ENCODE measurements at places on chromosomes 7 and 10.

DNA sequence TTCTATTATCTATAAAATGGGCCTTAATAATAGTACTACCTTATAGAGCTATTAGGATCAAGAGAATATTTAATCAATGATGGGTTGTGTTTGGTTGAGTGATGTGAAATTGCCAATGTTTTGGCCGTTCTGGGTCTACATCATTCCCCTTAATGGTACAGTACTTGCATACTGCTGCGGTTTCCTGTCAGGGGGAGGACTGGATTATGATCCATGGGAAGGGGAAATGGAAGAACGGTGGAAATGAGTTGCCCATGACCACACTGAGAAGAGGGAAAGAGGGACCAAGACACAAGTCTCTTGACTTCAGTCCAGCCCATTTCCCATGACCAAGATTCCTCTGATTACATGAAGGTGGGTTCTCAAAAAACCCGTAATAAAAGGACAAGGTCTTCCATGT is 999 bp upstream of the MRPS24 start:
- DNase-seq, result no peak

DNA sequence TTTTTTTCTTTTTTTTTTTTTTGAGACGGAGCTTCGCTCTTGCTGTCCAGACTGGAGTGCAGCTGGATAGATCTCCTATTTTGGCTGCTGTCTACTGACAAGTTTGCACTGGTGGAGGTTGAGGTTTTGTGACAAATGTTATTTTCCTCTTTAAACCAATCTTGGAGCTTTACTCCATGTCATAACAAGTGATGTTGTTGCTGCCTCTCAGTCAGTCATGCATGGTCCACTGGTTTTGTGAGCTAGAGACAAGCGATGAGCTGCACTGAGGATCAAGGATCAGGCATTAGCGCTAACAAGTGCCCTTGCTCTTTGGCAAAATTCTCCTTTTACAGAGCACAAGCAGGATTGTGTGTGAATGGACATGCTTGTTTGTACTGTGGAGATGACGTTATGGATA is 805 bp upstream of the WDFY4 start:
- DNase-seq, result no peak

DNA sequence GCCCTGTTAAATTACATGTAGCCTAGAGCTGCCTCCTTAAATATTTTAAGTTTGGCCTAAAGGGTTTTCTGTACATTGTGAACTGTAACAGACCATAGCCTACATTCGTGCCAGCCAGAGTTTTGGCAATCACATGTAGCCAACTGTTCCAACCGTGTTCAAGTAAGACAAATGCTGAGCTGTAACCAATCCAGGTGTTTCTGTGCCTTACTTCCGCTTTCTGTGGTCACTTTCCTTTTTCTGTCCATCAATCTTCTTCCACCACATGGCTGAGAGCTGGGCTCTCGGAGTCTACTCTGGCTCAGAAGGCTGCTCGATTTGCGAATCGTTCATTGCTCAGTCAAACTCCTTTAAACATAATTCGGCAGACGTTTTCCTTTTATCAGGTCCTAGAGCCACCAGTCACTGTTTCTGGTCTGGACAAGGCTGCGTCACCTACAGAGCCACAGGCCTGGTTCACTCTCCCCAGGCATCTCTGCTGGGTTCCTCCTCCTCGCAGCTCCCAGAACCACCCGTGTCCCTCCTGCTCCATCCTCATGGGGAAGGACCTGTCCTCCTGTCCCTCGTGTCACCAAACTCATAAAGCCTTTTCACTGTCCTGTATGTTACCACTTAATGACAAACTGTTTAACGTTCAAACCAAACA is 158.0 kb upstream of the RHEB start:
- DNase-seq, result no peak

- DNase-seq, result no peak
Observed at GRCh38 chr10:60098677-60099601, 192.6 kb upstream of the CCDC6 start.

DNA sequence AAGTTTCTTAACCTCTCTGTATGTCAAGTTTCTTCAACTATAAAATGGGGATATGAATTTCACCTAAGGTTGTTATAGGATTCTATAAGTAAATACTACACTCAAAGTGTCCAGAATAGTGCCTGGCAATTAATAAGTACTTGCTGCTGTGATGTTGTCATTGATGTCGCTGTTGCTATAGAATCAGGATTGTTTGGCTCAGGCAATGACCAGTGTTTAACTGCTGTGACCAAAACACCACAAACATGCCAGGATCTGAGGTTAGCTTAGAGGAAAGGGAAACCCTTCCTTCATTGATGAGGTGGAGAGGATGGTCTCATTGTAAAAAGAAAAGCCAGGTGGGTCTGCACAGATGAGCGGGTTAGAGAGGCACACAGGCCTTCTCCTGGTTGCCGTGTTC is 223.1 kb upstream of the INHBA start:
- DNase-seq, result no peak

DNA sequence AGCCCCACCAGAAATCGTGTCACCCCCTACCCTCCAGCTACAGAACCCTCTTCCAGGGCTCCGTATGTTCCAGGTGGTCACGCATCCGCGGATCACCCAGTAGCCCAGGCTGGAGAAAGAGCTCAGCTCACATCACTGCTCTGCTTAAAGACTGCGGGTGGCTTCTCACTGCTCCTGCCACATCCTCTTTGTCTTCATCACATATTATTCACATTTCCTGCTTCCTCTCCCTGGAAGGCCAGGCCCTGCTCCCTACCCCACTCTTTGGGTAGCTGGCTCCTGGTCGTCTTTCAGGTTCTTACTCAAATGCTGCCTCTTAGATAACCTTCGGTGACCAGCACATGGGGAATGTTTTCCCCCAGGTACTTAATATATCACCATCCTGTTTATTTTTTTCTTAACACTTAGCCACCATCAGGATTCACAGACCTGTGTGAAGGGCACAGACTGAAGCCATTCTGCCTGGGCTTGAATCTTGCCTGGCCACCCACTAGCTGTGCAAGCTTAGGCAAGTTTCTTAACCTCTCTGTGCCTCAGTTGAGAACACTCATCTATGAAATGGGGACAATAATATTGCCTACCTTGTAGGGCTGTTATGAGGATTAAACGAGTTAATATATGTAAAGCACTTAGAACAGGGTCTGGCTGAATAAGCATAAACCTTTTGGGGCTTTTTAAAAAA is 307.8 kb downstream of the PRPF18 start:
- no peak for DNase-seq

- no peak for DNase-seq
Observed at GRCh38 chr7:155851892-155852291, 39.6 kb upstream of the SHH start.

- DNase-seq, result no peak
Observed at GRCh38 chr7:140242057-140243031, 65.6 kb upstream of the KDM7A start.
